Activated naive CD4-positive, alpha-beta T cell treated with anti-CD3 and anti-CD28 coated beads, Interleukin-2, amount 10 ng/mL, durations not matched to agents 7 days and 5 days (primary cell): ENCODE measurements at places on chromosomes 2 and 18.
A peak's percentile ranks its signal among the peaks of the same experiment; 100 is the strongest.

GRCh38 chr2:200257570-200257969 is 48.9 kb upstream of the SPATS2L start:
- no peak for DNase-seq

DNA sequence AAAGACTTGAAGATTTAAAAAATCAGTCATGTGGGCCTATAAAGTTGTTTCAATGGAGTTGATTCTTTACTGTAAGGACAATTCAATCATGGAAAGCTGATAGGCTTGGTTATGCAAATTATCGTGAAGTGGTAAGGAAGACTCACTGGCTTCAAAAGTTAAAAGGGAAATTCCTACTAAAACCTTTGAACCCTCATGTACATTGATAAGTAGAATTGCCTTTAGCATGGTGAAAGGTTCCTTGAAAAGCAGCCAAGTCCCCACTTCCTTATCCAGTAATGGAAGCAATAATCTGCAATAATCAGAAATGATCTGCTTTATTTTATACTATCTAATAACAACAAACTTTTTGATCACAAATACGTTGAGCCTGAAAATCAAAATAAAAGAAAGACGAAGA is 14.4 kb upstream of the CCL20 start:
- no peak for DNase-seq

DNA sequence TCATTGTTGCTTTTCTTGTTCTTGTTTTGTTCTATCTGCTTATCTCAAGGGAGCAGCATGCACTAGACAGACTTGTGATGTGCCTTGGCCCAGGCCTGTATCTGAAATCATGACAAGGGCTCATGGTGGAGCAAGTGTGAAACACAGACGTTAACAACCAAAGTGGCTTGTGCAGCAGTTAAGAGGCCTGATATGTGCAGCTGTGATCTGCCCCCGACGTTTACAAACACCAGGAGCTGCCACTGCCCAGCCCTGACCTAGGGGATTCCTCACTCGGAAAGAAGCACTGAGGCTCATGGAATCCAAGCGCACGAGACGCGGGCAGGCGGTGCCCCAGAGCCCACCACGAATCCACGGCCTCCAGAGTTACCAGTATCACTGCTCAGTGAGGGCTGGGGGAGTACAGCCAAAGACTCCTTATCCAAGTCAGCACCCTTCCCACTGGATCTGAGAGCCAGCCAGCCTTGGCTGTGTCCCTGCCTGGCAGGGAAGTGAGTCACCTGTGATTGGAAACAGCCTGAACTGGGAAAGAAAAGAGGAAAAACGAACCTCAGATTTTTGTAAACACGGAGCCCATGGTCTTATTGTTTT is 62.3 kb upstream of the SNTG2 start:
- no peak for DNase-seq

- no peak for DNase-seq
These were observed 26.6 kb upstream of the SLC14A2 start for GRCh38 chr18:45588376-45589355.

DNA sequence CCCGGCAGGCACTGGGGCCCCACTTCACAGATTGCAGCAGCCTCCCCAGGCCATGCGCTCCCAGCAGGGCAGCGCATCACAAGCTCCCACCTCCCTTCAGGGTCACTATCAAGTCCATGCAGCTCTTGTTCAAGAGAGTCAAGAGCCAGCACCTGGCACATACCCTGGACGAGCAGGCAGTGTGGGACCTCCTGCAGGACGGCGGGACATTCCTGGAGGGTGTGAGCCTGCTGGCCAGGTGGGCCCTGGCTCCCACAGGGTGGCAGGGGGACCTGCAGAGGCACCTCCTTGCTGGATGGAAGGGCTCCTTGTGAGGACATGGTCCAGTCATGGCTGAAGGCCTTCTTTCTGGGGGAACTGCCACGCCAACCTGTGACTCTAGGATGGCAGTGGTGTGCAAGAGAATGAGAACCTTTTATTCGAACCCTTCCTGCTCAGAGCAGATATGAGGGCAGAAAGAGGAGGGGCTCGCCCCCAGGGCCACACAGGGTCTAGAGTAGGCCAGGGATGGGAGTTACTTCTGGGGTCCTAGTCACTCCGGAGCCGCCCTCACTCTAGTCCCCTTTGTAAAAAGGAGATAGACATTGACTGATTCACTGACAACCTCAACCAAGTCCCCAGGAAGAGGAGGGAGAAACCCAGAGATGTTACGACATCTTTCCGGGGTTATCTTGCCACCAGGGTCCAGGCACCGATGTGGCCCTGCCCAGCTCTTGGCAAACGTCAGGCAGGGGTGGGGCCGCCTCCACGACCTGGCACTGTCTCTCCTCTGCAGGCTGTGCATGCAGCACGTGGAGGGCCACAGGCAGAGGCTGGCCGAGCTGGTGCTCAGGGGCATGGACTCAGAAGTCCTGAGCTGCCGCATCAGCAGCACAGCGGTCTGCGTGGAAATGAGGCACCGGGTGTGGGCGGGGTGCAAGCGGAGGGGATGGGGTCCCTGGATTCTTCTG is 31.3 kb downstream of the HJURP start:
- peak; percentile 19 for DNase-seq

DNA sequence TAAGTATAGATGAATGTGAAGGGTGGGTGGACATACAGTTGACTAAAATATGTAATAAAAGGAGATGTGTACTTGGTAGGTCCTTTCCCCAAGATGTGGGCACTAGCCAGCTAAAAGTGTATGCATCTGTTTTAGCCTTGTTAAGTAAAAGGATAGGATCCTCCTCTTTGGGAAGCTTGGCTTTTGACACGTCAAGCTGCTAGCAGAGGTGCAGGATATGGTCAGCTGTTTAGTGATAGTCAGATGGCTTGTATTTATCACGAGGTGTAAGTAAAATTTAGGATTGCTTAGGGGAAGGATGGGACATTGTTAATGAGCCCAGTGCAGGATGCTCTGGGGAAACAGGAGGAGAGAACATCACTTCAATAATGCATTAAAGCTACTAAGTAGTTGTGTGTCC is 1.5 kb downstream of the MFSD6 start:
- no peak for DNase-seq

- no peak for DNase-seq
These were observed 2.2 kb downstream of the TMEM18 start for GRCh38 chr2:675051-675450.

DNA sequence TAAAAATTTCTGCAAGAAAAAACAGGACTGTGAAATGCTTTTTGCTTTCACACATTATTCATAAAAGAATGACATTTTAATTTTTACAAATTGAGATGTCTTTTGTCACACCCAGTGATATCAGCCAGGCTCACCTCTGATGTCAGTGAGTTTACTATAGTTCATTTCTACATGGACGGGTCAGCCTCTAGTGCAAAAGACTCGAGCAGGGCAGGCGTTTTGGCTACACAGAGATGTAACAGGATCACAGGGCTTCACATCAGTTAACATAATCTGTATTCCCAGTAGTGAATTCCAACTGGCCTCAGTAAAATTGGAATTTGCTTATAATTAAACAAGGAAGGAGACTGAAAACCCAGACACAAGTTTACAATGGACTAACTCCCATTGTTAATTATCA is 275.6 kb upstream of the ZSWIM2 start:
- no peak for DNase-seq

GRCh38 chr2:32442020-32442467 is 85.2 kb downstream of the BIRC6 start:
- no peak for DNase-seq

- DNase-seq = no peak
These were observed 1337.2 kb upstream of the CELF4 start for GRCh38 chr18:38902796-38903195.

DNA sequence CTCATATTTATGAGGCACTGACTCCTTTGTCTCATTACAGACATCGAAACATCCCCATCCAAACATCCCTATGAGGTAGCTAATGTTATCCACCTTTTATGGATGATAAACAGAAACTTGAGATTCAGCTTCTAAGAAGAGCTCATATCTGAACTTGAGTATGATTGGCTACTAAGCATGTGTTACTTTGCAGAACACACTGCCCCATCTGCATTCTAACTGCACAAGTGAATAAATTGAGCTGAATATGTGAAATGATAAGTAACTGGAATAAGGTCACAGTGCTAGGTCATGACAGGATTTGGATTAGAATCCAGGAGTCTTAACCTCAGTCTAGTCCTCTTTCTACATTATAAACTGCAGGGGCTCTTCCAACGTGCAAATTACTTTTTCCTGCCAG is 172.7 kb downstream of the SETBP1 start:
- DNase-seq = no peak

GRCh38 chr2:126792993-126793392 is 105.7 kb upstream of the TEX51 start:
- no peak for DNase-seq

- no peak for DNase-seq
These were observed 106.7 kb downstream of the GBX2 start for GRCh38 chr2:236061497-236061896.

GRCh38 chr18:62420151-62420512 is 95.0 kb downstream of the TNFRSF11A start:
- DNase-seq = no peak

- DNase-seq = no peak
These were observed 44.3 kb downstream of the CACNB4 start for GRCh38 chr2:152054593-152054992.

- DNase-seq = no peak
These were observed 175.2 kb upstream of the HDAC4 start for GRCh38 chr2:239575931-239576445.

GRCh38 chr2:143839456-143839855 is 680.5 kb downstream of the ZEB2 start:
- DNase-seq = no peak

- no peak for DNase-seq
These were observed 390.6 kb upstream of the PKDCC start for GRCh38 chr2:41657226-41657625.

DNA sequence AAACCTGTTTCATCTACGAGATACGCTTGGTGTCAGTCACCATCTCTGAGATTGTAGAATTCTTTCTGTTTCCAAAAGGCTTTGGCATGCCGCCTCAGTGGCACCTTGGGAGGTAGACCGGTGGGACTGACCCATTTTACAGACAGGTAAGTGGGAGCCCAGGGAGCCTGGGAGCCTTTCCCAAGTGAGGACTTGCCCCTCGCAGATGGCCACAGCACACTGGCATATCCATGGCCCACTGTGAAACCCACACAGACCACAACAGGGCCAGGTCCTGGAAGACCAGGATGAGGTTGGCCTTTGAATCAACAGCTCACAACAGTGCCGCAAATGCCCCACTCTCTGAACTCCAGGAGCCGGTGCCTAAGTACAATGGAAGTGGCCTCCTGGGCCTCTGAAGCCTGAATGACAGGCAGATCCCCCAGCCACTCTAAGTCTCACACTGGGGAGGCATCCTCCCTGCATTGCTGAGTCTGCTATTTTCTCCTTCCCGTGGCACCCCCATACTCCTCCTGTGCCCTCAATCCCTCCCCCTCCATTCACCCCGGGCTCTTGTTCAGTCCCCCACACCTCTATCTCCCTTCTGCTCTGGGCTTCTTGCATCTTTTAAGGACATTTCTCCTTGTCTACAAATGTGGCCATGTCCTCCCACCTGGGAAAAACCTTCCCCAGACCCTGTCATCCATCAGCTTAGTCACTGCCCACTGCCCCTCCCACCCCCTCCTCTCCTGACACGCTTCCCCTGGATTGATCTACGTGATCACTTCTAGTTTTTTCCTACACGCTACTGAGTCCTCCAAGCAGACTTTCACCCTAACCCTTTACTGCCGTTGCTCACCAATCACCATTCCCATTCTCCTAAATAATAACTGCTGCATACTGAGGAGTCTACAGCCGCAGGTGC is 26.2 kb downstream of the CENPA start:
- no peak for DNase-seq

- DNase-seq = no peak
These were observed 96.0 kb downstream of the ACOXL start for GRCh38 chr2:110828330-110828729.

DNA sequence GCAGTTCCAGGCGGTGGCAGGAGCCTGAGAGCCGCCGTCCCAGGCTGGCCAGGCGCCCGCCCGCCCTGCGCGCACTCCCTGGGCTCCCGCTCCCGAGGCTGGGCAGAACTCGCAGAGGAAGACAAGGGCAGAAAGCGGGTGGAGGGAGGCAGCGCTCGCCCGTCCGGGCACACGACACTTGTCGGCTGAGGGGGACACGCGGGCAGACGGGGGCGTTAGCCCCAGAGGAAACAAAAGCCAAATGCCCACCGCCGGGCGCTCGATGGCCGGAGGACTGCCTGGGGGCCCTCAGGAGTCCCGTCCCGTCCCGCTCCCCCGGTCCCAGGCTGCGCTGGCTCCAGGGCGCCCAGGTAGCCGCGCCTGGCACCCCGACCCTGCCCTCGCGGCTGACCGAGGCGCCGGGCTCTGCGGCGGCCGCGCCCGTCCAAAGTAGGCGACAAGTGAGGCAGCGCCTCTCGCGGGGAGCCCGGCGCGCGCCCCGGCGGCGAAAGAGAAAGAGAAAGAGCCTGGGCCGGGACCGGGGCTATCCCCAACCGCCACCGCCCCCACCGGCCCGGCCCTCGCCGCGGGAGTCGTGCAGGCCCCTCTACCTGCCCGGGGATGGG is 491 bp downstream of the L3MBTL4 start:
- DNase-seq = peak; percentile 61

- DNase-seq = no peak
These were observed 550.8 kb upstream of the ZNF804A start for GRCh38 chr2:184047536-184047935.

DNA sequence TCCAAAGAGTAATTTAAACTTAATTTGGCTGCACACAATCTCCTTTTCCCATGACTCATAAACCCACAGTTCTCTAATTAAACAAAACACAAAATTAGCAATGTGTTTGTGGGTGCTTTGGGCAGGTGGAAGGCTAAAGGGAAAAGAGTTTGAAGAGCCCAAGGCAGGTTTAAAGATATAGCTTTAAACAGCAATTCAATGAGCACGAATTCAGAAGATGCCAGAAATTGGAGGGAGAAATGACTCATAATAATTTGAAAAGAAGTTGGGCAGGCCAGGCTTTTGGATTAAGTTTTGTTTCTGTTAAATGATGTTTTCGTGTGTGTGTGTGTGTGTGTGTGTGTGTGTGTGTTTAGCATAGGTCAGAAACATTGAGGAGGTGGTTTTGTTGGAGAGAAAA is 594.8 kb upstream of the ZEB2 start:
- DNase-seq = no peak

GRCh38 chr2:159091976-159092375 is 123.5 kb downstream of the TANC1 start:
- DNase-seq = peak; percentile 61

- no peak for DNase-seq
These were observed 74.2 kb downstream of the TNFRSF11A start for GRCh38 chr18:62399276-62399675.

- no peak for DNase-seq
These were observed 1.1 kb upstream of the HOXD8 start for GRCh38 chr2:176128172-176128981.

DNA sequence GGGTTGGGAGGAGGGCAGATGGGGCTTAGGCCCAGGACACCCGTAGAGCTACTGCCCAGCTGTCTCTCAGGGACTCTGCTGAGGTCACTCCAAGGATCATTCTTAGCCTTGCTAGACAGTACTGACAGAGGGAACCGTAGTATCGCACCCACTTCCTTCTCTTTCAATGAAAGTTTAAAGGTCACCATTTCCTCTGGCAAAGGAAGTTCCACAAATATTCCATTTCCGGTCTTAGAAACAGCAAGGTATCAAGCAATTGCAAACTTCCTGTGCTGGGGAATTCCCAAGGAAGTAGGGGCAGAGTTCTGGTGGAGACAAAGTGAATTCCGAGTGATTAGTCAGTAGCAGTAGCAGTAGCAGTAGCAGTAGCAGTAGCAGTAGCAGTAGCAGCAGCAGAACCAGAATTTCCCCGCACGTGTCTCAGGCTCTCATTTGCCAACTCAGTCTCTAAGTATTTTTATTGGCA is 24.7 kb downstream of the IL1B start:
- no peak for DNase-seq
